Peyer's patch (tissue), 4 donors: ENCODE measurements at places on chromosomes 1 and 21.

GRCh38 chr1:235410467-235410866, 43.2 kb downstream of the TBCE start:
- no peak for DNase-seq

DNA sequence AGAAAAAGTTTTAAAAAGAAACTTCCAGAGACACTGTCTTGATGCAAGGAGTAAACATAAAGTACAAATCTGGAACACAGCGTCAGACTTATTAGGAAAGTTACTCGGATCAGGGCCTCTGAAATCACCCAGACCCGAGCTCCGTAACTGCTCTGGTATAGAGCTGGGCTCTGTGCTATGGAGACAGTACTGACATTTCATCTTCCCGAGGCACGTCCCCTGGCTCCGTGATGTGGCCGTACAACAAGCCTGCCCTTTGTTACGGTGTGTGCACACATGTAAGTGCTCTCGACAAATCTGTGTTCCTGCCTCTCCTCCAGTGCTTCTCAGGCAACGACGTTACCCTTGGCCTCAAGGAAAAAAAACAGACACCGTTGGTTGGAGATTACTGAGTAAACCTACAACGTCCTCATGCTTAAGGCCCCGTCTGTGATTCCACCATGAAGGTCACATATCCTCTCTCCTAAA, 107.0 kb upstream of the IRF2BP2 start:
- no peak for DNase-seq

GRCh38 chr1:7852804-7853683, at the start of gene UTS2:
TSS of gene UTS2 (minus strand) at chr1:7853065. CDS start at chr1:7853003, 62 bp downstream.
- DNase-seq: no peak

DNA sequence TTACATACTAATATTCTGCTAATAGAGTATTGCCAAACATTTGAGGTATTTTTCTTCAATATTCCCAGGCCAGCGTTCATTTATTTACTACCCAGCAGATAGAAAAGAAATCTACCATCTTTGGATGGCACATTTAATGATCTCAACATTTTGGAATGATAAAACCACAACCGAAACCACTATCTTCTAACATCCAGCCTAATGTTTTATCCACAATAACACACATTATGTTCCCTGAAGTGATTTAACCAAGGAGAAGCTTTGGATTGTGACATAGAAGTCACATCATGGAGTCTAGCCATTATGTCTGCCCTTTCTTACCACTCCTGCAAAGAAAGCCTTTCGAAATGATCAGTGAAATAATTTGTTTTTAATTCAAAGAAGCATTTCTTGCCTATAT, 497.1 kb upstream of the PLXNA2 start:
- DNase-seq: no peak

- no peak for DNase-seq
Measured at GRCh38 chr1:164953815-164954214, 394.8 kb downstream of the PBX1 start.

GRCh38 chr1:228146417-228147150, 3.1 kb upstream of the GJC2 start:
- peak; percentile 37 for DNase-seq

- DNase-seq: no peak
Measured at GRCh38 chr1:116680752-116681151, 13.2 kb upstream of the IGSF3 start.

GRCh38 chr1:167898578-167899222, 15.2 kb downstream of the ADCY10 start:
- no peak for DNase-seq

DNA sequence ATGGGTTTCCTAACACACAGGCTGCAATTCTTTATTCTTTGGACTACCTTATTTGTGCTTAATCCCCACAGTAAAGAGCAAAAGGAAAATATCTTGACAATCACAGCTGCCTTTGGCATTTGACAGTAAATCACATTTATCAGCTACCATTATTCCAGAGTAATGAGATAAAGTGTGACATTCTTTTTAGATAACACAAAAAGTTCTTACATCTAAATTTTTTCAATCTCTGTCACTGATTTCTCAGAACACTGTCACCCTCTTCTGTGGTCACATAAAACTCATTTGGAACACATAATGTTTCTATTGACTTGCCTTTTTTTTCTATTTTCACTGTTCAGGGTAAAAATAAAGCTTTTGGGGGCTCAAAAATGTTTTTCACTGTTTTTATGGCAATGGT, 484.6 kb downstream of the LTN1 start:
- DNase-seq: no peak

DNA sequence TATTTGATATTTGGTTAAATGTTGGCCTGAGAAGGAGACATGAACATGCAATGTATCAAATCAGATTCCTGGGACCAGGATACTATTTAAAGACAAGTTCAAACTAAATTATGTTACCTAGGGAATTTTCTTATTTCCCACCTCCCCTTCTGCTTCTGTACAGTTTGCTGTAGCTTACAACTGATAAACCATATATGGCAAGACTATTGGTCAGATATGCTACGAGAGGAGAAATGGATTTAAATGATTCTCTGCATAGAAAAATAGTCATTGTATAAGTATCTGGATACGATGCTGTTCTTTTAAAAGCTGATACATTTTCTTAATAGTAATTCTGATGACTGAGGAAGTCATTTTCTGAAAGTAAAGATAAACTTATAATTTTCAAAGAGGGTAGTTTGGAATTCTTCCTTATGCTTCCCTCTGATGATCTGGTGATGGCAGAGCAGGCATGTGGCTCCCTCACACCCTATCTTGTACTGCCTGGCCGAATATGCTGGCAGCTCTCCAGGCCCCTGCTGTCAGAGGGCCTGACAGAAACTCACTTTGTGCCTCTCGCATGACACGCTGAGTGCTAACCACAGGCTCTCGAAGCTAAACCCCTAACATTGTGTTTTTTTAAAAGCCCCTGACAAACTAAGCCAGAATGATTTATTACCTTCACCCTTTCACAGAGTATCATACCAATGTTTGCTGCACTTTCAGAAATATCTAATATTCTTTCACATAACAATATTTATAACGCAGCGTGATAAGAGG, 19.4 kb downstream of the RRP15 start:
- no peak for DNase-seq

- DNase-seq: peak; percentile 47
Measured at GRCh38 chr21:14864211-14865021, 200.4 kb downstream of the NRIP1 start.

GRCh38 chr1:243732637-243733036, 117.4 kb downstream of the AKT3 start:
- no peak for DNase-seq

DNA sequence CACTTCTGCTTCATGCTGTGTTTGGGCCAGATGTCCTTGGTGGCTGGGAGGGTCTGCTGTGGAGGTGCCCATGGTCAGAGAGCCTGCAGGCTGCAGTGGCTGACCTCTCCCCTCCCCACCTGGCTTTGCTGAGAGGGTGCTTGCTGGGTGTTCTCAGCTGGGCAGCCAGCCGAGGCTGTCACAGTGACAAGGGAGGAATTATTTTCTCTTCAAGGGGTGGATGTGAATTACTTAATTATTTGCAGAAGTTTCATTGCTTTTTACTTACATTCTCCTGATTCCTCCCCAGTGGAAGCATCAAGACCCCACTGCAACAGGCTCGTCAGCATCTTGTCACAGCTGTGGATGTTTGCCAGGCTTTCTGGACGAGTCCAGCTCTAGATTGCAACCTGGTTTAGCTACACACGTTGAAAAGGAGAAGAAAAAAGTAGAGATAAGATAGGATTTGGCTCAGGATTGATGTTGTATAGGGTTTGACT, 70.3 kb downstream of the GALNT2 start:
- no peak for DNase-seq

GRCh38 chr1:41913014-41913413, 5.7 kb downstream of the HIVEP3 start:
- DNase-seq: no peak

DNA sequence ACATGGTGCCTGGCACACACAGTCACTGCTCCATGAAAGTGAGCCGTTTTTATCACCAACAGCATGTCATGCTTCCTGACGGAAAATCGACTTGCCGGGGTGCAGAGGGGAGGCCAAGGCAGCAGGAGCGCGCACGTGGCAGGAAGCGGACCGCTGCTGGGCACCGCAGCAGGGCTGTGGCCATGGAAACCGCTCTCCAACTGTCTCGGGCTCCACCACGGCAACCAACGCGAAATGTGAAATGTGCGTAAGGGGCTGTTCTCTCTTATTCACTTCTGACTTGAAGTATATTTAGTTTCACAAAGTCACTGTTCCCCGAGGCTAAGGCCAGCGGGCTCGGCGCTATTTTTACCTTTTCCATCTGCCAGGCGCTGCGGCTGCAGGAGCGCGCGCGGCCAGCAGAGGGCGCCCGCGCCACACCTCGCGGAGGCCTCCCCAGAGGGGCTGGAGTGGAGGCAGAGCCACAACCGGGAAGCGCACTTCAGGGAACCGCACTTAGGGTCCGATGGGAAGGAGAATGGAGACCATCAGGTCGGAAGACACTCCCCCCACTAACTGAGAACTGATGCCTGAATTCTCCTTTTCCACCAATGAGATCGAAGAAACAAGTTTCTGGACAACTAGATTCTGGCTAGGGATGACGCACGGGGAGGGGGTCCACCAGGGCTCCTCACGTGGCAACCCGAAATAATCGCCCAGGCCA, 19.7 kb downstream of the RCC2 start:
- DNase-seq: peak; percentile 80

GRCh38 chr1:162568802-162569201, 7.3 kb downstream of the UAP1 start:
- DNase-seq: no peak

- DNase-seq: no peak
Measured at GRCh38 chr1:211493876-211494653, 2.1 kb upstream of the RD3 start.

- DNase-seq: peak; percentile 76
Measured at GRCh38 chr1:15848143-15848928, 829 bp downstream of the SPEN start.

DNA sequence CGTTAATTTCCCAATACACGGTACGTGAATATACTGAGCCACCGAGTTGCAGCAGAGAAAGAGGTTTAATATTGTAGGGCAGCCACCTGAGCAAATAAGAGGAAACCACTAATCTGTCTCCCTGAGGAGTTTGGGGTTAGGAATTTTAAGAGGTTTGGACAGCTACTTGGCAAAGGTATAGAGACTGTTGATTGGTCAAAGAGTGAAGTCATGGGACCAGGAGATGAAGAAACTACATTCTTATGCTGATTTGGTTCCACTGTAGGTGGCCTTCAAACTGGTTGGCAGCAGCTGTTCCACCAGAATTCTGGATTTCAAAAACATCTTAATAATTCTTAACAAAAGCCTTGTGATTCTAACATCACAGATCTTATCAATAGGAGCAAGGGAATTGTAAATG, 485.4 kb upstream of the PRMT6 start:
- no peak for DNase-seq

- no peak for DNase-seq
Measured at GRCh38 chr1:201781437-201781836, 47.5 kb upstream of the IPO9 start.

- DNase-seq: no peak
Measured at GRCh38 chr21:29005696-29006095, 13.0 kb upstream of the LTN1 start.

- peak; percentile 52 for DNase-seq
Measured at GRCh38 chr1:246947255-246947654, 15.5 kb upstream of the AHCTF1 start.

DNA sequence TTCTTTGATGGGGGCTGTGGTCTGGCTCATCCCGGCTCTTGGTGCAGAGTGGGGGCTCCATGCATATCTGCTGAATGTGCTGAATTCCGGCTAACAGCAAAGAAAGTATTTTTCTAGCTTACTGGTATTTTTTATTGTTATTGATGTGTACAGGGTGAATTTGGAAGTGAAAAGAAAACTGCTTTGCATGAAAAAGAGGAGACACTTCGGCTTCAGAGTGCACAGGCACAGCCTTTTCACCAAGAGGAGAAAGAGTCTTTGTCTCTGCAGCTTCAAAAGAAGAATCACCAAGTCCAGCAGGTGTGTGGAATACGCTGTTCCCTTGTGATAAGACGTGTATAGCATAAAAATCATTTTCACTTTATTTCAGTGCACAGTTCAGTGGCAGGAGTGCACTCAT, 57.6 kb downstream of the PCNT start:
- DNase-seq: no peak

- peak; percentile 73 for DNase-seq
Measured at GRCh38 chr1:20361805-20362381, 71.2 kb downstream of the VWA5B1 start.

GRCh38 chr1:51192213-51192843, 43.7 kb upstream of the RNF11 start:
- no peak for DNase-seq

GRCh38 chr1:1761504-1762376, 16.5 kb downstream of the NADK start:
- DNase-seq: peak; percentile 12

DNA sequence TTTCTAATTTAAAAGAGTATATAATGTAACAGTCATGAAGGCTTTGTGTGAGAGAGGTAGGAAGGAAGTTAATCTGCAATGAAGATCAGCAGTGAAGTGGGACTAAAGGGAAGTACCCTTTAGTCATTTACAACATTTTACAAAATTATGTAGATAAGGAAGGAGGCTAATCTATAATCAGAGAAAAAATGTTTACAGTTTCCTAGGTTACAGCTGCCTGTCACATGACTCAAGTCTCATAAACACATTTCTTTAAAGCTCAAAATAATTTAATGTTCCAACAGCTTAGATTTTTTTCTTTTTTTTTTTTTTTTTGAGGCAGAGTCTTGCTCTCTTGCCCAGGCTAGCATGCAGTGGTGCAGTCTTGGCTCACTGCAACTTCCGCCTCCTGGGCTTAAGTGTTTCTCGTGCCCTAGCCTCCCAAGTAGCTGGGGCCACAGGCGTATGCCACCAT, 26.2 kb upstream of the CAP1 start:
- no peak for DNase-seq

DNA sequence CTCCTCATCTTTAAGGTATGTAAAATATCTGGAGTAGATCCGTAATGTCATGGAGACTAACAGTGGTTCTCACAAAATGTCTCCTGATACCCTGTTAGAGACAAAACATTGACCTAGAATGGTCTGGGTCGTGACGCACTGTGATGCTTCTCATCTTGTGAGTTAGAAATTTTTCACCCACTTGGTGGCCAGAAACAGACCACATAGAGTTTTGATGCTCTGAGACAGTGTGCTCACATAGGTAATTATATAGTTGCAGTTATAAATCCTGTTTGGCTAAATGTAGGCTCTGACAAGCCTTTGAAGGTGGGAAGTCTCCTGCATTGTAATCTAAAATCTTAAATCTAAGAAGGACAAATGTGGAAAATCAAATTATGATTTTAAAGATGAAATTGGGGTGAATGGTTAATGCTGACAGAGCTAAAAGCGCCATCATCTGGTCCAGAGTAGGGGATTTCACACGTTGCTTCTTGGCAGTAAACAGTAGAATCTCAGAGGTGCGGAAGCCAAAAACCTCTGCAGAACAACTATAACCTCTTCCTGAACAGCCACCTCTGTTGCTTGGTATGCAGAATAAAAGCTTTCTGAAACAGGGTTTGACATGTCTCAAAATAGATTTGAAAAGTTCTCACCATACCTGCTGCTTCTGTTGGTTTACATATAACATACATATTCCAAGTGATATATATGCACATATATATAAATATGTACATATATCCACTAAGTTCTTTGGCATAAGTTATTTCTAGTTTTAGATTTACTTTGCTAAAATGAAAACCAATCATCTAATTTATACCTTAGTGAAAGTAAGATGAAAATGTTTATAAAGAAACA, 17.1 kb downstream of the RPAP2 start:
- peak; percentile 70 for DNase-seq

- DNase-seq: no peak
Measured at GRCh38 chr21:33023574-33024200, 2.0 kb upstream of the OLIG2 start.

GRCh38 chr1:204319462-204319861, 40.3 kb downstream of the PLEKHA6 start:
- DNase-seq: no peak
